ENCODE measurements at places on chromosomes 4 and X.

- H3K27ac ChIP-seq, result no peak overlapping the region
- no peaks in the 10 kb centered on the region for H3K36me3 ChIP-seq
- H3K4me3 ChIP-seq, result no peak overlapping the region
- no peaks in the 10 kb centered on the region for H3K27me3 ChIP-seq
- H3K4me1 ChIP-seq, result no peaks in the 10 kb centered on the region
- no peak for DNase-seq
These were observed 32.8 kb upstream of the XPNPEP2 start for GRCh38 chrX:129705988-129706387.

- no peak overlapping the region for H3K4me3 ChIP-seq
- H3K27ac ChIP-seq, result no peak overlapping the region
- H3K36me3 ChIP-seq, result no peaks in the 10 kb centered on the region
- no peaks in the 10 kb centered on the region for H3K27me3 ChIP-seq
These were observed 38.9 kb upstream of the PHEX start for GRCh38 chrX:21993265-21993664.

GRCh38 chrX:45756557-45756956 is 555.9 kb upstream of the DIPK2B start:
- peak overlapping the region; percentile 10 for H3K27ac ChIP-seq
- H3K36me3 ChIP-seq, result no peaks in the 10 kb centered on the region
- H3K4me3 ChIP-seq, result no peak overlapping the region
- peaks cover 6% of the 10 kb centered on the region for H3K4me1 ChIP-seq

GRCh38 chr4:123444290-123444731 is 47.7 kb downstream of the SPRY1 start:
- H3K4me1 ChIP-seq, result peaks cover 3% of the 10 kb centered on the region
- no peak for DNase-seq
- H3K27ac ChIP-seq, result no peak overlapping the region
- no peaks in the 10 kb centered on the region for H3K36me3 ChIP-seq
- no peaks in the 10 kb centered on the region for H3K27me3 ChIP-seq

- no peaks in the 10 kb centered on the region for H3K4me1 ChIP-seq
- no peak for DNase-seq
- no peak overlapping the region for H3K4me3 ChIP-seq
- no peaks in the 10 kb centered on the region for H3K27me3 ChIP-seq
- H3K36me3 ChIP-seq, result no peaks in the 10 kb centered on the region
These were observed 29.8 kb downstream of the DYNLT3 start for GRCh38 chrX:37817579-37817978.

DNA sequence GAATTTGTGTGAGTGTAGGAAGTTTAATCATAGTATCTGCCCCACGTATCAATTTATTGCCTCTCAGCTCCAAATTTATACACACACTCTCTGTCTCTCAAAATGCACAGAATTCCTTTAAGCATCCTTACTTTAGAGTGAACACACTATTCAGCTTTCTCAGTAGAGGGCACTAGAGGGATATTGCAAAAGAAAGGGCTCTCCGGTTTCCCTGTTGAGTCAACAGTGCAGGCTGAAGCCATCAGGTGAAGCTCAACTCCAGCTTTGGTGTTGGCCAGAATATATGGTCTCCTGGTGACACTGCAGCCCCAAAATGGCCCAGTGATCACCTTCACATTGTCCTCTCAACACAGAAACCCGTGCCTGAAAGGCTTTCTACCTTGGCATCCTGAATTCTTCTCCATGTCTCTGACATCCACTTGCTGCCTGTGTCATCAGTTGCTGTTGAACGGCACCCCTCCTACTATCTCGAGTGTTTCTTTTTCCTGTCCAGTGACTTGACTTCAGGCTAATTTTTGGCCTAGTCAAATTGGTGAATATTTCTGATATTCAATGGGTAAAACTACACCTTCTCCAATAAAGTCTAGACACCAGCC is 670.5 kb downstream of the GABRG1 start:
- H3K4me3 ChIP-seq, result no peak overlapping the region
- no peak overlapping the region for H3K27ac ChIP-seq
- H3K27me3 ChIP-seq, result no peaks in the 10 kb centered on the region
- no peaks in the 10 kb centered on the region for H3K4me1 ChIP-seq
- no peak for DNase-seq

DNA sequence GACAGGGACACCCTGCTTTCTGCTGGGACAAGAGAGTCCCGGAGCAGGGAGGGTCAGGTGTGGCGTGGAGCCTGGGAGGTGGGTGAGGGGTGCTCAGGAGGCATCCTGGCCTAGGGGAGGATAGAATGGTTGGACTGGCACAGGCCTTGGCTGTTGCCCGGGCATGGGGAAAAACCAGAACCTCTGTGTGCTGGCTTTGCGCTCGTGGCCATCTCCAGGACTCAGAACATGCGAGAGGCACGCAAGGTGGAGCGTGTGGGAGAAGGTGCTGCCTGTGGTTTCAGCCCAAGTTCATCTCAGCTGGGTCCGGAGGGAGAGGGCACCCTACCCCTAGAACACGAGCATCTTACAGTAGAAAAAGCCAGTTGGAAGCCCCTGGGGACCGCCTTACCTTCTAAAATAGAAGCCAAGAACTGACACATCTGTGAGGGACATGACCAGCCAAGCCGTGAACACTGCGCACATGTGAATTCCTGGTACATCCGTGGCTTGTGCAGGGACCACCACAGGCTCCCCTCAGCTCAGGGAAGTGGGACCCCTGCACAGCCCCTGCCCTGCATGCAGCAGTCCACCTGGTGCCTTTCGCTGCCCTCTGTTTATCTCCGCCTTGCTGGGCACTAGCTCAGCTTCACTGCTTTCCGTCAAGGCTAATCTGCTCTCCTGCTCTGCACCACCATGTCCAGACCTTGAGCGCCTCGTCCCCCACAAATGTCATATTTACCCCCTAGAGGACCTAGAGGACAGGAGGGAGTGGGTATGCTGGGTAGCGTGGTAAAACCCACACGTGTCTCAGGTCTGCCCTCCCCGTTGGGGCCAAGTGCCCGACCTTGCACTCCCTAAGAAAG is 13.5 kb downstream of the MSANTD1 start:
- no peak for DNase-seq
- H3K27me3 ChIP-seq, result peaks cover 2% of the 10 kb centered on the region
- H3K36me3 ChIP-seq, result no peaks in the 10 kb centered on the region
- H3K4me1 ChIP-seq, result no peaks in the 10 kb centered on the region
- no peak overlapping the region for H3K27ac ChIP-seq
- no peak overlapping the region for H3K4me3 ChIP-seq

DNA sequence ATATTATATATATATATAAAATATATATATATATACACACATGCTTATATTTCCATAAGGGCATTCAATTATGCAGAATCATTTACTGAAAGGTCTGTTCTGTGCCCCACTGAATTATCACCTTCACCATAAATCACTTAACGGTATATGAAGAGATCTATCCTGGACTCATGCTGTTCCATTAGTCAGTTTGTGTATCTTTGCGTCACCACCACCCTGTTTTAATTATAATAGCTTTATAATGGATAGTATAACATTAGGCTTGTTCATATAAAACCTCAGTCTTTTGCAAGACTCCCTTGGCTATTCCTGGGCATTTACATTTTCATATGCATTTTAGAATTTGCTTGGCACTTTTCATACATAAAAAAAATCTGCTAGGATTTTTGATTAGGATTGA is 19.1 kb downstream of the WDR17 start:
- no peak overlapping the region for H3K4me3 ChIP-seq
- no peak overlapping the region for H3K27ac ChIP-seq

GRCh38 chrX:109922190-109922589 is 80.7 kb upstream of the TMEM164 start:
- H3K4me3 ChIP-seq, result no peak overlapping the region
- no peak for DNase-seq
- H3K4me1 ChIP-seq, result no peaks in the 10 kb centered on the region
- no peaks in the 10 kb centered on the region for H3K27me3 ChIP-seq

DNA sequence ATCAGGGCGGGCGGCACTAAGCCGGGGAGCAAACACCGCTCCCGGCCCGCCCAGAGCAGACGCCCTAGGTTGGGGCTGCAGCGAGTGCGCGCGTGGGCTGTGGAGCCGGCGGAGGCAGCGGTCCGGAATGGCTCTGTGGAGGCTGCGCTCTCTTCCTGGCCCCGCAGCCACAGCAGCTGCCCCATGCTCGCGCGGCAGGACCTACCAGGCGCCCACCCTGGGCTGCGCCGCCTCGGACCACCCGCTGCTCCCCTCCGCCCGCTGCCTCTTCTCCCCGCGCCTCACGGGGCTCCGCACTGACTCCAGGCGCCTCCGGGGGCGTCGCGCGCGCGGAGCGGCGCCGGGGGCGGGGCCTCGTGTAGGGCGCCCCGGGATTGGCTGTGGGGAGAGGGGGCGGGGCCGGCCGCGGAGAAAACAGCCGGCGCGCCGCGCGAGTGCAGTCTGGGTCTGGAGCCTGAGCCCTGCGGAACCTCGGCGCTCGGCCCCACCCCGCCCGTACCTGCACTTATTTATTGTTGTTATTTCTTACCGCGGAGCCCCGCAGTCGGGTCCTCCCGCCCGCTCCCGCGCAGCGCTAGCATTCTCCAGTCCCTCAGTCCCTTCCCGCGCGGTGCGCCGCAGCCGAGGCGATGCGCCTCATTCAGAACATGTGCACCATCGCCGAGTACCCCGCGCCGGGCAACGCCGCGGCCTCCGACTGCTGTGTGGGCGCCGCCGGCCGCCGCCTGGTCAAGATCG is at the start of gene RASL11B:
TSS of gene RASL11B (plus strand) at position 439 of the 738 bp plus-strand sequence. CDS start at position 630, 191 bp downstream.
- peak within 1 kb of the TSS; percentile 64 for H3K27ac ChIP-seq
- peaks cover 7% of the 10 kb centered on the region for H3K27me3 ChIP-seq
- H3K36me3 ChIP-seq, result peaks cover 3% of the 10 kb centered on the region
- DNase-seq, result peak; percentile 85

- H3K4me1 ChIP-seq, result peaks cover 25% of the 10 kb centered on the region
- peaks cover 54% of the 10 kb centered on the region for H3K27me3 ChIP-seq
- no peaks in the 10 kb centered on the region for H3K36me3 ChIP-seq
- DNase-seq, result no peak
These were observed 646 bp downstream of the DOK7 start for GRCh38 chr4:3463556-3464348.

- no peak for DNase-seq
- no peaks in the 10 kb centered on the region for H3K27me3 ChIP-seq
- no peak overlapping the region for H3K27ac ChIP-seq
- no peaks in the 10 kb centered on the region for H3K4me1 ChIP-seq
These were observed 119.8 kb upstream of the TSPAN5 start for GRCh38 chr4:98778206-98778605.

DNA sequence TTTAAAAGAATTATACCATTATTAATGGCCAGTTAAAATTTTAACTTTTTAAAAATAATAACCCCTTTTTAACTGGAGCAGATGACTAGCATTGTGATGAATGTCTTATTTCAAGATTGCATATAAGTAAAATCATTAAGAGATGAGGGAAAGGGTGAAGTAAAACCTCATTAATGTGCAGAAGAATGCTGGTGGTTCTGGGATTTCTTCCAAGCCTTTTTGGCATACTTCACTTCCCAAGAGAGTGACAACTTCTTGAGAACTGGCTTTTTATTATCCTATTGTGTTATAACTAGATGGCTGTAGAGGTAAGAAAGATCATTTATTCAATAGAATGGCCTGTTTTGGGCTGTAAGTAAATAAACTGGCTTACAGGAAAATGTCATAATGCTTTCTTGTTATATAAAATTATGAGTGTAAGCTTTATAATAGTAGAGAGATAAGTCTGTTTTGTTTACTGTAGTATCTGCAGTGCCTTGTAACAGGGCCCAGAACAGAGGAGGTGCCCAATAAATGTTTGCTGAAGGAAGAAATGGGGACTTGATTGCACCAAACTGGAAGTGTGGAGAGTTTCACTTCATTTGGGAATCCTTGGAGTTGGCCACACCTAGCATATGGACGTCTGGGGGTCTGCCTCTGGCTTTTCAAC is 242.9 kb upstream of the PITX2 start:
- no peak overlapping the region for H3K27ac ChIP-seq
- H3K4me1 ChIP-seq, result peaks cover 11% of the 10 kb centered on the region
- no peaks in the 10 kb centered on the region for H3K36me3 ChIP-seq
- no peak overlapping the region for H3K4me3 ChIP-seq
- DNase-seq, result no peak

DNA sequence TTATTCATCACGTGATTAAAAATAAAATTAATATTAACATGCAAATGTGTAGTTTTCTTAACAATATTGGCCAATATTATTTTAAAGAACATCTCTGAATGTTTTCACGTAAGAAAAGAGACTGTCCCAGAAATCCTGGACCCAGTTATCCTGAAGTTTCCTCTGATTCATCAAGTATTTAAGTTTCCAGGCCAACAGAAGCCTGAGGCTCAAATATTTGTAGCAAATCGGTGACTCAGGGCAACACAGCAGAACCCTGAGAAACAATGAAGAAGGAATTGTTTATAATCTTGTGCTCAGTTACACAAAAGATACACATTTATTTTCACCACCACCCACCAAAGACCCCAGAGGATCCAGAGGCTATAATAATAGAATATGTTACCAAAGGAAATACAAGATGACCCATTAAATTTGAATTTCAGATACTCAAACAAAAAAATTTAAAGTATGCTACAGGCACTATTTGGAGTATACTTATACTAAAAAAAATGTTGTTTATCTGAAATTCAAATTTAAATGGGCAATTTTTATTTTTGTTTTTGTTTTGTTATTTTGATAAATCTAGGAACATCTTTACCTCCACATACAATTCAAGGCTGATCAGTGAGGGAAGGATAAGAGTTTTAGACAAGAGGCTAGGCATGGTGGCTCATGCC is 33.9 kb upstream of the SLC7A11 start:
- no peaks in the 10 kb centered on the region for H3K27me3 ChIP-seq
- peaks cover 8% of the 10 kb centered on the region for H3K4me1 ChIP-seq
- H3K4me3 ChIP-seq, result no peak overlapping the region
- no peak overlapping the region for H3K27ac ChIP-seq

DNA sequence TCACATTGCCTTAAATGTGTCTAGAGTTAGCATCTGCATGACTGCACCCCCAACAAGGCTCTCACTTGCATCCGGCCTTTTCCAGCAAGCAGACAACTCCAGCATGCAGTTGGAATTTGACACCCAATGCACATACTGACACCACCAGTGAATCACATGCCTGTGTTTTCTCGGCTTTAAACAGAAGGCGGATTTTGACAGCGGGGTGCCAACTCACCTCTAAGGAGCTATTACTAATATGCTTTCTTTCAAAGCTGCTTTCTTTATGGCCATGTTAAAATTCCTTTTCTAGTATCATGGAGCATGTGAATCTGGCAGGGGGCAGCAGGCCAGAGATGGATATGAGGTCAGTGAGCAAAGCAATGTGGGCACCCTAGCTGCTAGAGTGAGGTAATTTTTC is 78.0 kb upstream of the CLNK start:
- no peaks in the 10 kb centered on the region for H3K36me3 ChIP-seq
- no peak overlapping the region for H3K4me3 ChIP-seq
- H3K4me1 ChIP-seq, result no peaks in the 10 kb centered on the region
